ENCODE measurements at places on chromosomes 11 and 22. TPM values are rescaled to one million over a fixed set of nuclear protein-coding genes. Genes with fewer than 3 reads are reported as not detected.

DNA sequence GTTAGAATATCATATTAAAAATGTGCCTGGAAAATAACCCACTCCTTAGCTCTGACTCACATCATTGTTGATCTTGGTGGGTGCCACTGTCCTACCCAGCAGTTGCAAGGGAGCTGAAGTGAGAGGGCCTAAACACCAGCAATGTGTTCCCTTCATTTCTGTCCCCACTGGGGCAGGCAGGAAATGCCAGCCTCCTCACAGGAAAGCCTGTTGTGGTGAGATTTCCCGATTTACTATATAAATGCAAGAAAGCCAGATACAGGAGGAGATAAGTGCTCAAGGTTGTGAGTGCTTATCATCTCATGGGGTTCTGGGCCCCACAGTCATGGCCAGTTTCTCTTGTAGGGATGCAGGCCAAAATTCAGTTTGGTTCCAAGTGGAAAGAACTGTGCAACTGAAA lies 15.8 kb upstream of the FLI1 start:
- no peak for DNase-seq

- peak; percentile 17 for DNase-seq
Observed at GRCh38 chr11:125933030-125933813, 12.6 kb upstream of the VSIG10L2 start.

DNA sequence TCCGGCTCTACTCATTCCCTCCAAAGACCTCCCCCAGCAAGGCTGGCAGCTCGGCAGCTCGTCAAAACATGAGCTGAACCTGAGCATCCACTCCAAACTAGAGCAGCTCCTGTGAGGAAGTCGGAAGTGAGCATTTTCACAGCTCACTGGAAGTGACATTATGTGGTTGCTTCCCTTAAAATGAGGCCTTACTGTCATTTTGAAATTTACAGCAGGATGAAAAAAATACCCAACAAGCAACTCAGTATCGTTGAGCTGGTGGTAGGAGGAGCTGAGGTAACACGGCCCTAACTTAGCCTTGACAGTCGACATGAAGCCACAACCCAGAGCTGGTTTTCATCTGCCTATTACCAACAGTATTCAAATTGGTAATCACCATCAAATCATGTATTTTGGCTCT lies 38.0 kb upstream of the ARFGAP3 start:
- DNase-seq: peak; percentile 50

DNA sequence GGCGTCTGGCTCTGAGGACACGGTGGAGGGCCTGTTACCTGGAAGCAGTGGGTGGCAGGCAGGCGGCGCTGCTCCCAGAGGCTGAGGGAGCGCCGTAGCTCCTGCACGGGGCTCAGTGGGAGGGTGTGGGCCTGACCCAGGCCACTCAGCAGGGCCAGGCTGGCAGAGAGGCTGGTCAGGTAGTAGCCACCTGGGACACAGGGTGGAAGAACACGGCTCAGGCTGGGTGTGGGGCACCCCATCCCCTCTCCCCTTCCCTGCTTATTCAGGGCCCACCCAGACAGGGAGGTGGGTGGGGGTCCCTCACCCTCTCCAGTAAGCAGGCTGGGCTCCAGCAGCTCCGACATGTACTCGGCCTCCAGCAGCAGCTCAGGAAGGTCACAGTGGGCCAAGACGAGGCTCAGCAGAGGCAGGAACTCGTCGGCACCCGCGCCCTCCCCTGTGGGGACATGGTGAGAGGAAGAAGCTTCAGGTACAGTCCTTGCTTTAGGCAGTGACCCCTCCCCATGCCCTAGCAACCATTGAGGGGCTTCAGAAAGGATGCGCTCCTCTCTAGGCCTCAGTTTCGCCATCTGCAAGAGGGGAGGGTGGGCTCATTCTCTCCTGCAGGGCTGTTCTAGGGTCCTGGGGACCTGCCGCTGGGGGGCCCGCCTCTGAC lies 2.9 kb downstream of the RIN1 start:
- DNase-seq: no peak

GRCh38 chr11:67120881-67121710 lies 2.0 kb downstream of the KDM2A start:
- peak; percentile 32 for DNase-seq

GRCh38 chr22:20183101-20183500 lies 32.2 kb upstream of the CCDC188 start:
- no peak for DNase-seq

GRCh38 chr11:78898266-78898775 lies 323.7 kb upstream of the NARS2 start:
- no peak for DNase-seq

GRCh38 chr11:24226606-24227005 lies 270.2 kb upstream of the LUZP2 start:
- no peak for DNase-seq

GRCh38 chr22:42399315-42400271 lies 32.6 kb downstream of the NFAM1 start:
- no peak for DNase-seq

Gene CLCF1
- 0.45 TPM for total RNA-seq

Gene NELL1
- not detected for total RNA-seq

Gene PTGDR2
- 0.33 TPM for total RNA-seq

Gene ABCC8
- not detected for total RNA-seq

Gene P4HA3
- total RNA-seq: not detected

Gene MIOX
- 0.39 TPM for total RNA-seq

Gene ACAD8
- 22.1 TPM for total RNA-seq
